Glutamatergic neuron (in vitro differentiated cells): ENCODE measurements at places on chromosomes 6 and 20.
A peak's percentile ranks its signal among the peaks of the same experiment; 100 is the strongest.

GRCh38 chr6:107712665-107713551 is 111.2 kb downstream of the SCML4 start:
- no peak for DNase-seq

DNA sequence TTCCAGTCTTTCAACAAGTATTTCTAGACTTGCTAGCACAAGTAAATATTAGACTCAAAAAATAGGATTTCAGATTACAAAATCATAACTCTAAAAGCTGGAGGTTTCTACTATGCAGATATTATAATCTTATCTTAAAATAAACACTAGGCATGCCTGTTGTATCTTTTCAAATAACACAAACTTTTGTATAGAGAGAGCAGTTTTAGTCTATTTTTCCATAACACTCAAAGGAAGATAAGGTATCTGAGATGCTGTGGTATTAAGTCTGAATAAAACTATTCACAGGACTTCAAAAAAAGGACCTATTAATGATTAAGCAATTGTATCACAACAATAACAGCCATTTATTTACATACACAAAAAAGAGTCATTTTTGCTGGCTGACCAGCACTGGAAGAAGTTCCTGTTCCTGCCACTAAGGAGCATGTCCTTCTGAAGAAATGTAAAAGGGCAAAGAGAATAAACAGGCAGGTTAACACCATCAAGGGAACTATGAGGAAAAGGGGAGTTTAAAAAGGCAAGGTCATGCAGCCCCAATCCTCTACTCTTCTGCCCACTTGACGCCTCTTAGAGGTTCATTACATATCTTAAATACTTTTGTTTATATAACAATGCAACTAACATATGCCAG is 39.4 kb downstream of the REPS1 start:
- DNase-seq: no peak

DNA sequence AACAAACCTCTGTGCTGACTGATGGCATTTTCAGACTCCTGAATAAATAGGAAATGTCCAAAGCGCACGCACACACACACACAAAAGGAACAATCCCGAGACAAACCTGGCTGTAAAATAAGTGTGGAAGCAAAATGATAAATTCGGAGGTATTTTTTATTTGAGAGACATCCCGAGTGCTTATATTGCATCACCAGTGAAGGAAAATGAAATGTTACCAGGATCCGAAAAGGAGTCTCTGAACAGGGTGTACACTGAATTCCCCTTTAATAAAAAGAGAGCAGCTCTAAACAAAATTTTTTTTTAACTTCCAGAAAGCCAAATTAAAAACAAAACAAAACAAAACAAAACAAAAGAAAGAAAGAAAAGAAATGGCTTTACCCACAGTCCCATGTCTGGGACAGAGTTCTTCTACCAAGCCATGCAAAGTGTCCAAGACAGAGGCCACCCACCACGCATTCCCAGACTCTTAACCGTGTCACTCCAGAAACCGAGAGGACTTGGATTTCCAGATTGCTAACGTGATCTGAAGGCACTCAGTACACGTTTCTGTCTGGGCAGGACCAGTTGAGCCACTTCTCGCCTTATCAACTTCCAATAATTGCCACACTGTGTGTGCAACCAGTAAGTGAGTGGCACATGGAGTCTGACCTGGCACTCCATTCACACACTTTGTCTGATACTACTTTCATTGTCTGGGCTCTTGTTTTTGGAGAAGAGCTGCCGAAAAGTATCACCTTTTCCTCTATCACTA is 817 bp downstream of the ME1 start:
- no peak for DNase-seq

DNA sequence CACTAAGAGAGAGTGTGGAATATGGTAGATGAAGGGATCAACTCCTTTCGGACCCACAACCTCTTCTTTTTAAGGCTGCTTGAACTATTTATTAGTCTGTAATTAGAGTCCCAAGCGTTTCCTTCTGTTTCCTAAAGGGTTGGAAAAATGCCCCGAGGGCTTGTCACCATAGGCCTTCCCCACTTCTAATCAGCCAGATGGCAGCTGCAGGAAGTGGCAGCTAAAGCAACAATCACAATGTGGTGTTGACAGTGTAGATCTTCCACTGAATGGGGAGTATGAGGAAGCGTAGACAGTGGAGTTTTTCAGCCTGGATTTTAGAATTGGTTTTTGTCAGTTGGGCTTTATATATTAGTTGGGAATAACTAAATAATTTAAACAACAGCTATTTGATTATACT is 40.6 kb downstream of the SLC35D3 start:
- peak; percentile 62 for DNase-seq

GRCh38 chr20:4563031-4563430 is 158.7 kb upstream of the PRND start:
- DNase-seq: no peak

DNA sequence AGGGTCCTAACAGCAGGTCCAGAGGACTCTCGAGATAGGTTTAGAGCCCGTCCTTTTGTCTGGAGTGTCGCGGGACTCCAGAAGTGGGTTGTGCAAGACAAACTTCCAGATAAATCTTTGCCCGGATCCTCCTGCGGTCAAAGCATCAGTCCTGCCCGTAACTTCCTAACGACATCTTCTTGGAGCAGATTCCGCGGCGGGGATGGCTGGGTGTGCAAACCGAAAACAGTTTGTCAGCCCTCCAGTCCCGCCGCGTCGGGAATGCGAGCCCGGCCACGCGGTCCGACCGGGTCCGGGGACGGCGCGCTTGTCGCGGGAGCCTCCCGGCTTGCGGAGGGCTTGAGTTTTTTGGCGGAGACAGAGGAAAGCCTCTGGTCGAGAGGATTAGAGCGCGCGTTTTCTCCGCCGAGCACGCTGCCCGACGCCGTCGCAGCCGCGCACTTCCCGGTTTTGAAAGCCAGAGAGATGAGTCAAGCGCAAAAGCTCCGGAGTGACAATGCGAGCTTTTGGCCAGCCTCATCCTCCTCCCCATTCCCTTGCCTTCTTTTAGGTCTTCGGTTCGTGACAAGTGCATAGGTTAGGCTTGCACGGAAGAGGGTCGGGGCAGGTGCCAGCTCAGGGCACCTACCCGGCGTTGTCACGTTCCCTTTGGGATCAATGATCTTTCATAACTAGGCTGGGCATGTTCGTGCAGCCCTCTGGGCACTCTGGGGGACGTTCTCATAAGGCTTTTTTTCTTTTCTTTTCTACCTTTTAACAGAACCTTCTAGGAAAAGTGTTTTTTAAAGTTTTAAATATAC is 91.3 kb upstream of the PRDM1 start:
- peak; percentile 59 for DNase-seq

- DNase-seq: peak; percentile 57
Observed at GRCh38 chr6:153312634-153313033, 181.6 kb upstream of the RGS17 start.

DNA sequence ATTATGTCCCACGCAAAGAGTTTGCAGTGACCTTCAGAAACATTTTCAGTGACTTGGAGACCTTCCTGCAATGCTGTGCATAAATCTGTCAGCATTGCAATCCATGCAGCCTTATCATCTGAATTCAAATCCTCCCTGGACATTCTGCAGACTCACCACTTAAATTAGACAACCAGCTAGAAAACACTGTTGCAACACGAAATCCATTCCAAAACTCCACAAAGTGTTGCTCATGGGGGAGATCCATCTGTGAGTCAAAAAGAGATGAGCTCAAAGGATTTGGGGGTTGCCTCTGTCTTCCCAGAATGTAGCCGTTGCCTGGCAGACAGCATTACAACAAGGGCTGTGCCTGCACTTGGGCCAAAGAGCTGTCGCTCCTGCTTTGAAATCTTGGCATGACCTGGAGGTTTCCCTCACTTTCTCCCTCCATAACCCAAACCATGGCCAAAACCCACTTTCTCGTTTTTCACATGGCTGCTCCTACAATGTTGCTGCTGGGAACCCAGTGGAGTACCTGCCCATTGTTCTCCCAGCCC is 163.5 kb upstream of the CDYL start:
- DNase-seq: no peak

- DNase-seq: no peak
Observed at GRCh38 chr6:166907871-166908806, 48.2 kb downstream of the RNASET2 start.

GRCh38 chr6:99002831-99003230 is 55.1 kb upstream of the FBXL4 start:
- no peak for DNase-seq

GRCh38 chr6:157268835-157269234 is 54.5 kb downstream of the TMEM242 start:
- no peak for DNase-seq

DNA sequence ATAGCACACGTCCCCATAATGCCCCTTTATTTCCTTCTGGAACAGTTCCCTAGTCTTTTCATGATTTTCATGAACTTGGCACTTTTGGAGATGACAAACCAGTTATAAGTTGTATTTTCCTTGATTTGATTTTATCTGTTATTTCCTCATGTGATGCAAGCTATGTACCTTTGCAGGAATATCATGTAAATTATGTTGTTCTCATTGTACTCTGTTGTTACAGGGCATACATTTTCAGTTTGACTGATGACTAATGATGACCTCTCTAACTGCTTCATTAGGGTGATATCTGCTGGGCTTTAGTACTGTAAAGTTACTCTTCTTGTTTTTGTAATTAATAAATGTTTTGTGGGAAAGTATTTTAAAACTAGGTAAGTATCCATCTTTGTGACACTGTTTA is 147.3 kb downstream of the ZFAND3 start:
- no peak for DNase-seq
